ENCODE measurements at places on chromosomes 3 and 15.

GRCh38 chr3:42946050-42946449 is 33.1 kb upstream of the GASK1A start:
- no peak for DNase-seq

GRCh38 chr15:64731805-64732151 is 43.6 kb downstream of the RBPMS2 start:
- DNase-seq: no peak

DNA sequence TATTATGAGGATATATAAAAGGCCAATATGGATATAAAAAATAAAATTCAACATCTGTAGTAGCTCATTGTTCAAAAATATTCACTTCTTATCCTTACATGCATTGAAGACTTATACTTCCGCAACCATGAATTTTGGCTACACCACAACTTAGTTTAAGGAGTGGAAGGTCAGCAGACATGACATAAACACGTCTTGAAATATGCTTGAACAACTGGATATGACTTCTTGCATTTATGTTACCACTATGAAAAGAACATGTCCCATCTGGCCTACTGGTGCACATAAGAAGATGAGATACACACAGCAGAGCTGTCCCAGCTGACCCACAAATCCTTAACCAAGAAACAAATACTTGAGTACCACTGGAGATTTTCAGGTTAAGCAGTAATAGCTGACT is 52.1 kb downstream of the MYO9A start:
- DNase-seq: no peak

GRCh38 chr15:69236505-69236904 is 62.2 kb upstream of the PAQR5 start:
- DNase-seq: no peak

- DNase-seq: no peak
Measured at GRCh38 chr15:101215681-101216080, 36.2 kb downstream of the CHSY1 start.

- DNase-seq: no peak
Measured at GRCh38 chr3:25572336-25572735, 92.4 kb downstream of the TOP2B start.

GRCh38 chr3:79067734-79068133 is 700.1 kb downstream of the ROBO1 start:
- DNase-seq: no peak

DNA sequence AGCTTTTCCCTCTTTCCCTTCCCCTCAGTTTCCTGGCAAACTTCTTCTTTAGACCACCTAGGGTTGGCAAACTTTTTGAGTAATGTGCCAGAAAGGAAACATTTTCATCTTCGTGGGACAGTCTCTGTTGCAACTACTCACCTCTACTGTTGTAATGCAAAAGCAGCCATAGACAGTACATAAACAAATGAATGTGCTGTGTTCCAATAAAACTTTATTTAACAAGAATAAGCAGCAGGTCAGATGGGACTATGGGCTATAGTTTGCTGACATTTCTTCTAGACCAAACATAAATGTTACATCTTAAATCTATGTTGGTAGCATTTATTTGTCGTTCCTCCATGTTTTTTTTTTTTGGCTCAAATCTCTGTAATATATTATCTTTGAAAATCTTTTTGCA is 552.4 kb downstream of the EDEM1 start:
- no peak for DNase-seq

- DNase-seq: peak; percentile 6
Measured at GRCh38 chr3:30894521-30895251, at the start of gene GADL1. Gene GADL1, minus strand, starts transcription at chr3:30894661. Its CDS starts 47 bp downstream, at chr3:30894614.

GRCh38 chr3:45986303-45986982 is 9.2 kb downstream of the FYCO1 start:
- DNase-seq: no peak

DNA sequence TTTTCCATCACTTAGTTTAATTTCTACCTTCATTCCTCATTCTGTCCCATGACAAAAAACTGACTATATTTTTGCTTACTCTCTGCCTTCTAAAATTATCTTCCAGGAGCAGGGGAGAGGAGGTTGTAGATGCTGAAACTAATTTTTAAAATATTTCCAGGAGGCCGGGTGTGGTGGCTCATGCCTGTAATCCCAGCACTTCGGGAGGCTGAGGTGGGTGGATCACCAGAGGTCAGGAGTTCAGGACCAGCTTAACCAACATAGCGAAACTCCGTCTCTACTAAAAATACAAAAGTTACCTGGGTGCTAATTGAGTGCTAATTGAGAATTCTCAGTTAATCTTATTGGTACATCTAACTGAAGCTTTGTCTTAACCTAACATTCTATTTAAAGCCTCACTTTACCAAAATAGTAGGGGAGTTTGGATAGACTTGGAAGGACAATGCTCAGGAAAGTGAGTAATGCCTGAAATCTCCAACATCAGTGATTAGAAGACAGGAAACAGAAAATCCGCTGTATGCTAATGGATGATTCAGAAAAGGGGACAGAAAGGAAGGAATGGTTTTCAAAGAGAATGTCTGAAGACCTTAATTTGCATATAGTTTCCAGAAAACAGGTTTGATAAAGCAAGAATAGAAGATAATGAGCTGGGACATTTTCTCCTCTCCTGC is 336.1 kb downstream of the GBE1 start:
- DNase-seq: no peak

DNA sequence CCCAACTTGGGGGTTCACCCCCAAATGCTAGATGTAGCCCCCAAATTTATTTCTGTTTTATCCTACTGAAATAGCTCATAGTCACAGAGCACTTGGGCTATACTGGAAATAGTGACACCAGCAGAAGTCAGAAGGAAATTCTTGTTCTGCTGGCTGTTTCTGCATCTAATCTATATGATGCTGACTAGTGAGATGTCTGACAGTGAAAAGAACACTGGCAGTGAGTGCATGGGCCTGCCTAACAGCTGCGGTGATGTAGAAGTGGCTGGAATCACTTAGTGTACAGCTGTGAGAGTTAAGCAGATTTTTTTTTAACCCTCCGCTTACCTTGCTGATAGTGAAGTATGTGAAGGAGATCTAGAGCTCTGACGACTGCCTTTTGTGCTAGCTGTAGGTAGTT is 14.0 kb downstream of the TTC14 start:
- DNase-seq: no peak

DNA sequence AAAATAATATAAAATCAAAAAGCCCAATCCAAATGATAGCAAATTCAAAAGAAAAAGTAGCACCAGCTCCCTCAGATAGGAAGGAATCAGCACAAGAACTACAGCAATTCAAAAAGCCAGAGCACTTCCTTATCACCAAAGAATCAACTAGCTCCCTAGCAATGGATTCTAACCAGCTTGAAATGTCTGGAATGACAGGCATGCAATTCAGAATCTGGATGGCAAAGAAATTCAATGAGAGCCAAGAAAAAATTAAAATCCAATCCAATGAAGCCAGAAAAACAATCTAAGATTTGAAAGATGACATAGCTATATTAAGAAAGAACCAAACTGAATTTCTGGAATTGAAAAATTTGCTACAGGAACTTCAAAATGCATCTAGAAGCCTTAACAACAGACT is 1334.4 kb upstream of the ALCAM start:
- no peak for DNase-seq

DNA sequence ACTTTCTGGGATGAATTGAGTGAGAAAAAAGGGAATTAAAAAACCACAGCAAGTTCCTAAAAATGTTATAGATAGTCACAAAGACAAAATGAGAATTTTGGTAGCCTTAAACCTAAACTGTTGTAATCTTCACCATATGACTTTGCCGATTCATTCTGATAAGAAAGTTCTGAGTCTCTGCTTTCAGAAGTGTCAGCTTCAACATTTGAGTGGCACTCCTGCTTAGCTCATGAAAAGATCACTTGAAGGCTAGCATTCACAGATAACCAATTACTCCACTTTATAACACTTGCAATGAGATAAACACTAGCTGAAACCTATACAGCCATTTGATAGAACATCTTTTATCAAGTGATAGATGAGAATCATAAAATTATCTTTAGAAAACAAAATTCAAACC is 288.1 kb upstream of the POU1F1 start:
- no peak for DNase-seq

- DNase-seq: no peak
Measured at GRCh38 chr3:72368331-72368975, 479.8 kb downstream of the SHQ1 start.

GRCh38 chr15:69359722-69360121 is 54.4 kb upstream of the KIF23 start:
- no peak for DNase-seq

DNA sequence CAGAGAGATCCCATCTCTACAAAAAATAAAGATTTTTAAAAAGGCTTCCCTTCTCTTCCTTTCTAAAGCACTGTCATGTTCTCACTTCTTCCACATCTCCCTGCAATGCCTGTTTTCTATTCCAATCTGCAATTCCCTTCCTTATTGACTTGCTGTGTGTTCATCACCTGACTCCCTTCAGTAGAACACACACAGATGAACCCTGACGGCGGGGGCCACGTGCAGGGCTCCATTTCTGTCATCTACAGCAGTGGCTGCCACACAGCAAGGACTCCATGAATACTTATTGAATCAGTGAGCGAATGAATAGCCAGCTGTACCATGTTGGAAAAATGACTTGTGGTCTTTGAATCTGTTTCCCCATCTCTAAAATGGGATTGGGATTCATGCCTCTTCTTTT is 26.1 kb downstream of the BHLHE40 start:
- no peak for DNase-seq
